ENCODE measurements at places on chromosomes 12 and 14.

- no peak for DNase-seq
Observed at GRCh38 chr12:3564861-3565260, 73.9 kb downstream of the PRMT8 start.

GRCh38 chr12:28096649-28097048 lies 93.6 kb upstream of the CCDC91 start:
- no peak for DNase-seq

DNA sequence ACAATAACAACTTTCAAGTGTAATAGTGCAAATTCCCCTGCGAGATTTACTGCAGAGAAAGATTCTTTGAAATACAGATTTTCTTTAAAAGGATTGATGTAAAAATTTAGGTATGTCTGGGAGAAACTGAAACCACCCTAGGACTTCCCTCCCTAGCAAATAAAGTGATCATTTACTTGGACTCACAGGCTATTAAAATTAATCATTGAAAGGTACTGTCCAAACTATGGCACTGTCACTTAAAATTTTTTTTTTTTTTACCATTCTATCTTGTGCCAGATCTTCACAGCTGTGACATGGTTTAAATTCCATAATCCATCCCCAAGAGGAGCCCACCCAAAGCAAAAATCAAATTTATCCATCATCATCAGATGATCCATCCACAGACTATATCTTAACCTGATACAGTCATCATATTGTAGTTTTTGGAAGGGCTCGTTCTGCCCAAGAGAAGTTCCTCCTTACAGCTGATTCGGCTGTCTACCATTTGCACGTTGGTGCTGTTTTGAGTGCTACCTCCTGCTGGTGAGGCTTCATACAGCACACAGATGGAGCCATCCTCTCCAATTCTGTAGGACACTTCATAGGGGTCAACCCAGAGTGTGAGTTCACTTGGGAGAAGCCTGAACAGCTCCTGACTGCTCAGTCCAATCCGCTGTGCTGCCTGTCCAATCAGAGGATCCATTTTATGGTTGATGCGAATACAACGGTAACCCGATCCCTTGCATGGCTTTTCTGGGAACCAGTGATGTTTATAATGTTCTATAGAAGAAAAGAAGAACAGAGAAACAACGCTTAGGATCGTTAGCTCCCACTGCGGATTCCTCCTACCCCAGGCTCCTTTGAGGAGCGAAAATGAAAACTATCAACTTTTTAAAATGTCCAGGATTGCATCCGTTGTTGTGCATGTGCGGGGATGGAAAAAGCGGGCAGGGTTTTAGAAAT lies 1.7 kb downstream of the BTG1 start:
- DNase-seq = peak; percentile 98

DNA sequence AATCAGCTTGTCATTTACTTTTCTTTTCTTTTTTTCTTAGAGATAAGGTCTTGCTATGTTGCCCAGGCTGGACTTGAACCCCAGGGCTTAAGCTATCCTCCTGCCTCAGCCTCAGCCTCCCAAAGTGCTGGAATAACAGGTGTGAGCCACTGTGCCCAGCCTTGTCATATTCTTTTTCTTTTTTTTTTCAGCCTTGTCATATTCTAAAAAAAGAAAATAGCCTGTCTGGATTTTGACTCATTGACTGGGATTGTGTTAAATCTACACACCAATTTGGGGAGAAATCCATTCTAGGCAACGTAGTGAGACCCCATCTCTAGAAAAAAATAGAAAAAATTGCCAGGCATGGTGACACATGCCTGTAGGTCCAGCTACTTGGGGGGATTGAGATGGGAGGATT lies 24.1 kb downstream of the ATP5MC2 start:
- DNase-seq = no peak

DNA sequence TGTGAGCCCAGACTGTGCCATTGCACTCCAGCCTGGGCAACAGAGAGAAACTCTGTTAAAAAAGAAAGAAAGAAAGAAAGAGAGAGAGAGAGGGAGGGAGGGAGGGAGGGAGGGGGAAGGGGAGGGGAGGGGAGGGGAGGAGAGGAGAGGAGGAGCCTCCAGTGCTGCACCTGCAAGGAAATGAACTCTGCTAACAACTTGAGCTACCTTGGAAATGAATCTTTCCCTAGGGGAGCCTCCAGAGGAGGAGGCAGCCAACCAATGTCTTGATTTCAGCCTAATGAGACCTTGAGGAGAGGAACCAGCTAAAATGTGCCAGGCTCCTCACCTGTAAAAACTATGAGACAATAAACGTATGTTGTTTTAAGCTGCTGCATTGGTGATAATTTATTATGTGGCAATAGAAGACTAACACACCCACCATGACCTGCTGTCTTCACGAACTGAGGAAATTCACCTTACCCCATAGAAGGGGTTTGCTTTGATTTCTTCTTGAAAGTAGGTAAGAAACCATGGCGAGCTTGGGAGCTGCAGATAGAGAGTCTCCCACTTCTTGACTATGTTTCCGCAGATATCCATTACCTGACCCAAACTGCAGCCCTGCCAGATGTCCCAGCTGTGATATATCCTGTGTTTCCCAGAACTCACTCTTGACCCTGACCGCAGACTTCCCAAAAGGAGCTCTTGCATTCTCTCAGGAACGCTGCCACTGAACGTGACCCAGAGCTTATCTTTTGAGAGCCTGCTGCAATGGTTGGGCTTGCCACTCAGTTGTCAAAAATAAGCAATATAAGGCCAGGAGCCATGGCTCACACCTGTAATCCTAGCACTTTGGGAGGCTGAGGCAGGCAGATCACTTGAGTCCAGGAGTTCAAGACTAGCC lies 31.5 kb upstream of the TMPO start:
- peak; percentile 30 for DNase-seq

DNA sequence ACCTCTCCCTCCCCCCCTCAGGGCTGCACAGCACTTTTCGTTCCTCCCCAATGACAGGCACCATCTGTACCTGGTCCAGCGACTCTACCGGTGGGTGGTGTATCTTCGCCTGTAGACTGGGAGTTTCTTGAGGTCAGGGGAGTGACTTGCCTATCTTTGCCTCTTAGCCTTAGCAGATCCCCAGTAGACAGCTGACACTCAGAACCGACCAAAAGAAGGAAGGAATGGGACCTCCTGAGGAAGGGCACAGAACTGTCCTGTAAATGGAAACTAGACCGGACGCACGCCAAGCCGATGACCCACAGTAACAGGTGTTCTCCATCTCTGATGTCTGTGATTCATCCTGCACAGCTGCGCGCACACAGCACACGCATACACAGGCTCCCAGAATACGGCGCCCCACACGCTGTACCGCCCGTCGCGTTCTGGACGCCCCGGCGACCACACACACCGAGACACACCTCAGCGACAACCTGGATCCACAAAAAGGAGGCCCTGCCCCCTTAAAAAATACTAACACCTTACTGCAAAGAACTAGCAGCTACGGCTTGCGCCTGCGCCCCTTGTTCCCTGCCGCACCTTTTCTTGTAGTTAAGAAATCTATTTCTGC lies 673 bp upstream of the TTC9 start:
- DNase-seq = peak; percentile 22

GRCh38 chr12:1562813-1563407 lies 31.5 kb downstream of the FBXL14 start:
- no peak for DNase-seq

- DNase-seq = no peak
Observed at GRCh38 chr14:78725086-78725485, 554.9 kb downstream of the NRXN3 start.

- no peak for DNase-seq
Observed at GRCh38 chr12:10505620-10506019, at the start of gene EIF2S3B. TSS of gene EIF2S3B (plus strand) at chr12:10505890. CDS start at chr12:10505903, 13 bp downstream.

DNA sequence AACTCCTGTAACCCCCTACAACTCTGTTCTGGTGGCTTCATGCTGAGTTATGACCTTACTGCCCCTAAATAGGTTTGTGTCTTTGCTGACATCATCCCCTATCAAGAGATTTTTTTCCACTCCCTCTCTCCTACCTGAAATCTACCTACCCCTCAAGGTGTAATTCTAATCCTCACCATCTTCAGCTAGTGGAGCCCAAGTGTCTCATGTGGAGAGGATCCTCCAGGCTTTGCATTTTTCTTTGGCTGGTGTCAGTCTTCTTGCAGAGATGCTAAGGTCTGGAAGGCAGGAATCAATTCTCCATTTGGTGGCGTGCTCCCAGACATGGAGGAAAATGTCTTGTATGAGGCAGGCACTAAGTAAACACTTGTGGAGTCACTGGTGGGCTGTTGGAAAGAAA lies 74.8 kb upstream of the PRMT8 start:
- DNase-seq = no peak

DNA sequence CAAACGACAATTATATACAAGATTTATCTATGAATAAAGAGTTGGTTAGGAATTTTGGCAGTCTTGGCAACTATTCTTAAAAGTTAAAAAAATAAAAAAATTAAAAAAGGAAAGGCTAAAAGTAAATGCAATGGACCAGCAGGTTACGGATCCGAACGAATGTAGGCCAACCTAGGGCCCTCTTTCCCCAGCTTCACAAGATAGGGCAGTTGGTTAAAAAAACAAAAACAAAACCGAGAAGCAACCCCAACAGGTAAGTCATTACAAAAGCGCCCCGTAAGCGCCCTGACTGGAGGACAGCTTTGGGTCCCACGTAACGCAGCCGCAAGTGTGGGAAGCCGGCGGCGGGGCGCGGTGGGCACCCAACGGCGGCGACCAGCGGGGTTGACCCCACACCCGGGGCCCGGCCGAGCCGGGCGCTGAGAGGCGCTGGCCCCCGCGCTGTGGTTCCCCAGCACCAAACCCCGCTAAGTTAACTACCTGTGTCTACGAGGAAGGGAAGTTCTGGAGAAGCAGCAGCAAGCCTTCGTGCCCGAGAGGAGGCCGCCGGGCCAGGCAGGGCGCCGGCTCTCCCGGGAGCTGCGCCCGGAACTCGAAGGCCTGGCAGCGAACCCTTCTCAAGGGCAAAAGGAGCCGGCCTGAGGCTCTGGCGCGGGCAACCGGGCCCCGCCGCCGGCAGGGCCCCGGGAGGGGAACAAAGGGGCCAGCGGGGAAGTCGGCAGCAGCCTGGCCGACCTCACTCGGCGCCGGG lies 882 bp downstream of the HECTD1 start:
- peak; percentile 49 for DNase-seq

- no peak for DNase-seq
Observed at GRCh38 chr12:119088685-119089379, 89.9 kb upstream of the HSPB8 start.

GRCh38 chr14:88612981-88613380 lies 50.1 kb downstream of the ZC3H14 start:
- DNase-seq = no peak

DNA sequence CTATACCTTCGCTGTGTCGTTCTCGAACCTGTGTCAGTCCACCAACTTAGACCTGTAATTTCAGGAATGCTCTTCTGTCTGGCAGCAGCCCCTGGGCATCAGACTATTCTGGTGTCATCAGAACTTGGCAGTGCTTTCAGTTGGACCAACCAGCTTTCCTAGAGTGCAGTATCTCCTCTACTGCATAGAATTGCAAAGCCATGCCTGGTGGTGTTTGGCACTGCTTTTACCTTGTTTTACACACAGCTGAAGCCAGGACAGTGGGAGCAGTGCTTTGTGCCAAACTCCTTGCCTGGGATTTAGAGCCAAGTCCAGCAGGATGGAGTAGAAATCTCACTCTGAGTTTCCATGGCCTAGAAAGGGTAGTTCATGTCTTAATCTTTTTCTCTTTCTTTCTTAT lies 1.5 kb downstream of the FLVCR2 start:
- peak; percentile 8 for DNase-seq

GRCh38 chr12:64086946-64087345 lies 135.2 kb downstream of the KICS2 start:
- DNase-seq = no peak

DNA sequence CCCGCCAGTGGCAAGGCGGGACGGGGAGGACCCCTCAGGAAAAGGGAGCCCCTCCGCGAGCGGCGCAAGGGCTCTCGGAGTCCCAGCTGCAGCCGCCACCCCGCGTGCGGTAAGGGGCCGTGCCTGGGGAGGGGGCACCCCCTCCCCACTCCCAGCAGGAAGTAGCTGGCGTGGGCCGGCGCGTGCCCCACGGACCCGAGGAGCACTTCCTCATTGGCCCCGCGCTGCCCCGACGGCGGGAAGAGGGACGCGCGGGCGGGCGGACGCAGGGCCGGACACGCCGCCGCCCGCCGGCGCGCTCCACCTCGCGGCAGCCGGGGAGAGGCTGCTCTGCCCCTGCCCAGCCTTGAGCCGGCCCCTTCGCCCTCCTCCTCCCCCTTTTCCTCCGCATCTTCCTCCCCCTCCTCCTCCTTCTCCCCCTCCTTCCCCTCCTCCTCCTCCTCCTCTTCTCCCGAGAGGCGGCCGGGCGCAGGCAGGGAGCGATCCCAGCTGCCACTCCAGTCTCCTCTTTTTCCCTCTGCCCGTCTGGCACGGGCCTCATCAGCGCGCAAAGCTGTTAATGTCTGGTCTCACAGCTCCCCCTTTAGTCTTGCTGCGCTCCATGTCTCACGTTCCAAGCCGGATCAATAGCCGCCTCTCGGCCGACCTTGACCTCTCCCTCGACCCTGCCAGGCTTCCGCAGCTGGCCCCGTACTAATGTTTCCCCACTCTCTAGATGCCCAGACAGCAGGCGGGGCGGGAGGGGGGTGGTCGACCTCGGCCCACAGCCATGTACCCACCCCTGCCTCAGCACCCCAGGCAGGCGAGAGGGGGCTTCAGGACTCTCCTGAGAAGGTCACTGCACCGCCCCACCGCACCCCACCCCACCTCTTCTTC lies 2.6 kb upstream of the BCL11B start:
- DNase-seq = peak; percentile 89

DNA sequence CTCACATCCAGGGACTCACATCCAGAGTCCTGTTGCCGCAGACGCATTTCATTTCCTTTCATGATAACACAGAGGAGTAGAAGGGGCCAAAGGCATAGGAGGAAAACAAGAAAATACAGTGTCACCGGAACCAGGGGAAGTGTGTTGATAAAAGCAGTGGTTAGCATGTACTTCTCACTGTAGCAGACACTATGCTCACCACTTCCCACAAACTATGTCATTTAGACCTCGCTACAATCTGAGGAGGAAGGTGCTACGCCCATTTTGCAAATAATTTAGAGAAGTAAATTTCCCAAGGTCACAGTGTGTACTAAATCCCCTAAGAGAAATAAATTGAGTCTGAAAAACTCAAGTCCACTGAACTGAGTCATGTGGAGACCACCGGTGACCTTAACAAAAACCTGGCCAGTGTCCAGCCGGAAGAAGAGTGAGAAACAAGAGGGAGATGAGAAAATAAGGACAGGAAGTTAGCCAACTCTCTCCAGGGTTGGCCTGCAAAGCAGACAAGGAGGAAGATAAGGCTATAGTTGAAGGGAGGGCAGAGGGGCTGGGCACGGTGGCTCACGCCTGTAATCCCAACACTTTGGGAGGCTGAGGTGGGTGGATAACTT lies 25.8 kb upstream of the TMCC3 start:
- peak; percentile 71 for DNase-seq

- DNase-seq = no peak
Observed at GRCh38 chr12:131085125-131085815, 131.6 kb downstream of the ADGRD1 start.

GRCh38 chr14:49792618-49793017 lies 24.7 kb downstream of the KLHDC2 start:
- no peak for DNase-seq

- peak; percentile 52 for DNase-seq
Observed at GRCh38 chr14:24481622-24482324, 26.3 kb downstream of the CMA1 start.

GRCh38 chr12:69936766-69937165 lies 111.7 kb downstream of the MYRFL start:
- no peak for DNase-seq
